Stomach (tissue), 19 donors: ENCODE measurements at places on chromosomes 3 and 15. TPM values are rescaled to one million over a fixed set of nuclear protein-coding genes. Genes with fewer than 3 reads are reported as not detected.

DNA sequence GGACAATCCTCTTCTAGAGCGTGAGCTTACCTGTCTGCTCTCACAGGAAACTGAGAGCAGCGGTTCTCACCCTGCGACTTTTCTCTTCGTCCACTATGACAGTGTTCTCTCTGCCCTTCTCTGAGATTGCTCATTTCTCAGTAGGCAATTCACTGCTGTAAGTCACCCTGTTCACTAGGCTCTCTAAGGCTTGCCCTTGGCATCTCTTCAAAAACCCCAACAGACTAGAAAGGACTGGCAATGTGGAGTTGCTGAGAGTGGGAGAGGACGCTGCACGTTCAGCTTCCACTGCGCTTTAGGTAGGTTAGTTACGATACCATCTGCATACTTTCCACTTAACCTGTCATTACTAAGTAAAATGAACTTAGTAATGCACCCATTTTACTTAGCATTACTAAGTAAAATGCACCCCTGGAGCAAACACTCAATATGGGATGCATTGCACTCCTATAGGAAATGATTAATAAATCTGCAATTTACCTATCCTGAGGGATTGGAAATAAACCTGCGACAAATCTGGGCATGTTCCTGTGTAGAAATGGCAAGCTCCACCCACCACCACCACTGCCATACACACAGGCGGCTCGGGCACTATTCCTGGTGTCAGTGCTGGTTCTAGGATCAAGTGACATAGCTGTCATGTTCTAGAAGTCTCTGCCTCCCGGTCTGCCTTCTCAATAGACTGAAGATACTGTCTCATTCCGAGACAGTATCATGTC, 21.4 kb downstream of the XPC start:
- DNase-seq = no peak
- no peaks in the 10 kb centered on the region for H3K4me1 ChIP-seq
- H3K4me3 ChIP-seq = no peak overlapping the region
- H3K27me3 ChIP-seq = no peaks in the 10 kb centered on the region
- H3K27ac ChIP-seq = no peak overlapping the region

MESP2 gene
- total RNA-seq = not detected

C3orf62 gene
- total RNA-seq = 32.7 TPM

DNA sequence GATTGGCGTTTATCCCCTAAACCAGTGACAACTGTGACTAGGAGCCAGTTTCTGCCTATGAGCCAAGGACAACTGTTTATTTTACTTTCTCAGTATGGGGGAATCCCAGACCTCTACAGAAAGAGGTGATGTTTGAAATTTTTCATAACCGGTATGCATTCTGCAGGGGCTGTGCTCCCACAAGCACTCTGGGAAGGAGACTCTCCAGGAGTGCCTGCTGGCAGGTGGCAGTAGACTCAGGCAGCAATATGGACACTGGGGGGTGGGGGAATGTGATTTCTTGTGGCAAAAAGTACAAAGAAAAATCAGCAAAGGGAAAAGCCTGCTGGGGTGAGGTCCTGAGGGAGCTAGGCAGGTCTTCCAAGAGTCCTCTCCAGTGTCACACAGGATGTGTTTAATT, 5.9 kb downstream of the TGM4 start:
- H3K36me3 ChIP-seq = no peaks in the 10 kb centered on the region
- no peaks in the 10 kb centered on the region for H3K27me3 ChIP-seq
- H3K4me3 ChIP-seq = no peak overlapping the region
- DNase-seq = no peak
- no peak overlapping the region for H3K27ac ChIP-seq

DNA sequence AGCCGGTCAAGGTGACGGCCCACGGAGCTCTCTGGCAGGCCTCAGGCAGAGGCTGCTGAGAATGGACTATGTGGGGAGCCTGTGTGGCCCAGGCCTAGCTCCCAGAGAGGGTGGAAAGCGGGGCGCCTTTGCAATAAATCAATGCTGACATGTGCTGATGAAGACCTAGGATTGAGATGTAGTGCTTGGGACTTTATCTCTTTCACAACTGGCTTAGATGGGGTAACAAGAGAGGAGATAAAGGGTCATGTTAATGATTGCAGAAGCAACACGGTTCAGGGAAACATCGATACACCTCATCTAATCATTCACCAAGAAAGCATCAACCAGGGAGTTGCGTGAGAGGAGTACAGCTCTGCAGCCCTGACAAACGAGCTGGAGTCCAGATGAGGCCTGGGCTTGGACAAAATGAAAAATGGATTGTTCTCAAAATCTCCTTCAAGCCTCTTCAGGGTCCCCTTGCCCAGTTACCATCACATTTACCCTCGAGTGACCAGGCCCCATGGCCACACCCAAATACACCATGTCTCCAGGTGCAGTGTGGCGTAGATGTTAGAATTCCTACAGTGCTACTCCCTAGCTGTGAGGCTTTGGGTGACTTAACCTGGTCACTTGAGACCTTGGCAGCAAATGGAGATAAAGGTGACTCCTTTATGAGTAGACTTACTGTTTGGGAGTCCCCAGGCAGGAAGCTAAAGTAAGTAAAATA, 146.4 kb upstream of the LIPC start:
- no peak overlapping the region for H3K4me3 ChIP-seq
- H3K27me3 ChIP-seq = no peaks in the 10 kb centered on the region
- no peaks in the 10 kb centered on the region for H3K4me1 ChIP-seq
- DNase-seq = no peak
- no peaks in the 10 kb centered on the region for H3K36me3 ChIP-seq
- no peak overlapping the region for H3K27ac ChIP-seq

CCDC54 gene
- total RNA-seq = not detected

ADGRG7 gene
- total RNA-seq = not detected

GRCh38 chr15:44216958-44217357, 21.9 kb upstream of the FRMD5 start:
- no peak overlapping the region for H3K4me3 ChIP-seq
- no peaks in the 10 kb centered on the region for H3K36me3 ChIP-seq
- no peaks in the 10 kb centered on the region for H3K27me3 ChIP-seq
- H3K27ac ChIP-seq = no peak overlapping the region
- DNase-seq = no peak

UROC1 gene
- not detected for total RNA-seq

DNA sequence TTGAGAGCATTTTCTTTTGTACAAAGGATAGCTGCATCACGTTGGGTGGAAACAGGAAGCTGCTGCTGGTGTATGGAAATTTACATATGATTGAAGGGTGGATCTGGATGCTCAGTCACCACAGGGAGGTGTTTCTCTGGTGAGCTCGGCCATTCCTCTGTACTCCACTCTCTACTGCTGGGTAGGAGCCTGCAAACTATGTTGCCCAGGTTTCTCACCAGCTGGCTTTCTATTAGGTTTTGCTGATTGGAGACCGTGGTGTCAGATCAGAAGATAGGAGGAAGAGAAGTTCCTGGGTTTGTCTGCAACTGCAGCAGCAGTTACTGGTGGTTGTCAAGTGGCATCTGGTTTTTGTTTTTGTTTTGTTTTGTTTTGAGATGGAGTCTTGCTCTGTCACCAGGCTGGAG, 61.7 kb downstream of the TAMM41 start:
- no peak for DNase-seq
- H3K27me3 ChIP-seq = no peaks in the 10 kb centered on the region
- no peak overlapping the region for H3K4me3 ChIP-seq
- peaks cover 15% of the 10 kb centered on the region for H3K36me3 ChIP-seq
- no peak overlapping the region for H3K27ac ChIP-seq

- no peaks in the 10 kb centered on the region for H3K4me1 ChIP-seq
- no peak for DNase-seq
- H3K27me3 ChIP-seq = peaks cover 5% of the 10 kb centered on the region
- no peaks in the 10 kb centered on the region for H3K36me3 ChIP-seq
- H3K27ac ChIP-seq = no peak overlapping the region
- no peak overlapping the region for H3K4me3 ChIP-seq
These were observed 34.0 kb upstream of the TRPM1 start for GRCh38 chr15:31135523-31135922.

GRCh38 chr3:8266730-8267131, 234.9 kb upstream of the LMCD1 start:
- H3K4me1 ChIP-seq = no peaks in the 10 kb centered on the region
- no peaks in the 10 kb centered on the region for H3K36me3 ChIP-seq

TTLL13 gene
- total RNA-seq = not detected

DNA sequence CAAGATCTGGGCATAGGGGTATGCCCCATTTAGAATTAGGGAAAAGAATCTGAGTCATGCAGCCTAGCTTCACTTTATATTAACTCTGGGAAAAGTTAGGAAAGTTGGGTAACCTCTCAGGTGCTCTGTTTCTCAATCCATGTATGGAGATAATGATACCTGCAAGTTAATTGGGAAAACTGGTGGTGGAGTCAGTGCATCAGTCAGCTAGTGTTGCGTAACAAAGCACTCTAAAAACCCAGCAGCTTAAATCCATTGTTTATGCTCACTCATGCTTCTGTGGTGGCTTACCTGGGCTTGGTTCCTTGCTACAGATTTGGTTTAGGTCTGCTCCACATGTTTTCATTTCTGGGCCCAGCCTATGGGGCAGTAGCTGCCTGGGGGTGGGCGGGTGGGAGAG, 91.0 kb downstream of the SMAD3 start:
- H3K4me1 ChIP-seq = peaks cover 10% of the 10 kb centered on the region
- DNase-seq = no peak
- H3K4me3 ChIP-seq = no peak overlapping the region
- H3K27ac ChIP-seq = no peak overlapping the region
- H3K27me3 ChIP-seq = no peaks in the 10 kb centered on the region

RTP3 gene
- not detected for total RNA-seq

- H3K36me3 ChIP-seq = no peaks in the 10 kb centered on the region
- DNase-seq = no peak
- no peaks in the 10 kb centered on the region for H3K27me3 ChIP-seq
- no peak overlapping the region for H3K27ac ChIP-seq
- H3K4me3 ChIP-seq = no peak overlapping the region
- no peaks in the 10 kb centered on the region for H3K4me1 ChIP-seq
These were observed 32.8 kb upstream of the TF start for GRCh38 chr3:133713347-133713746.

GRCh38 chr3:188041193-188041592, 112.8 kb upstream of the LPP start:
- no peaks in the 10 kb centered on the region for H3K27me3 ChIP-seq
- peaks cover 10% of the 10 kb centered on the region for H3K4me1 ChIP-seq

ROPN1 gene
- not detected for total RNA-seq

DNA sequence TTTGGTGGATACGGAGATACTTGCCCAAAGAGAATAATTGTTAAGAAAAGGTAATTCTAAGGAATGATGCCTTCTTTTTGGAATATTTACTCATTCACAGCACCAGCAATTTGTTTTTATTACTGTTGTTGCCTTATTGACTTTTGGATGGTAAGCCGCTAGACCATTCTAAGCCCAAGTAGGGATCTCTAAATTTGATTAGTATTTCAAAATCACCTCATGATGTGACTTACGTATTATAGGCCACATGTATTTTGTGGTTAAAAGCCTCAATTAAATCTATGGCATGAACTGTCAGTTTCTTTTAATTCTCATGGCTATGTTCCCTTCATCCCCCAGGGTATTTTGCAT, 94.1 kb downstream of the PLCL2 start:
- no peaks in the 10 kb centered on the region for H3K27me3 ChIP-seq
- no peaks in the 10 kb centered on the region for H3K4me1 ChIP-seq
- H3K4me3 ChIP-seq = no peak overlapping the region
- no peak overlapping the region for H3K27ac ChIP-seq
- no peaks in the 10 kb centered on the region for H3K36me3 ChIP-seq

DNA sequence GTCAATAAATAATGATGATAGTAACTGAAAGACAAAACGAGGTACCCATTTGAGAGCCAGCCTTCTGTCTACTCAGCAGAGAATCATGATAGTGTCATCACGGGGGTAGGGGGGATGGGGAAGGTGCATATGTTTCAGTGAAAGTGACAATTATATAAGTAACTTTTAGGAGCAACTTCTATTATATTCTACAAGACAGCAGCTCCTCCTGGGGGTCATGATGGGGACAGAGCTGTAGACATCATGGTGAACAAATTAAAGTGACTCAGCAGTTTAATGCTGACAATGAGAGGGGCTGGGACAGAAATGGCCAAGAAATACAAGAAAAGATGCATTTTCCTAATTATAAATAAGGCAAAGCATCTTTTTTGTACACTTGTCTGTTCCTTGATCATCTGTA, 11.8 kb downstream of the CAPN3 start:
- no peaks in the 10 kb centered on the region for H3K36me3 ChIP-seq
- H3K27ac ChIP-seq = no peak overlapping the region
- H3K27me3 ChIP-seq = no peaks in the 10 kb centered on the region
- no peaks in the 10 kb centered on the region for H3K4me1 ChIP-seq

- H3K4me3 ChIP-seq = no peak overlapping the region
- no peak for DNase-seq
- H3K27me3 ChIP-seq = no peaks in the 10 kb centered on the region
- peaks cover 5% of the 10 kb centered on the region for H3K4me1 ChIP-seq
- no peaks in the 10 kb centered on the region for H3K36me3 ChIP-seq
These were observed 328.6 kb upstream of the PROK2 start for GRCh38 chr3:72113564-72113963.

GRCh38 chr3:108461661-108462111, 48.7 kb downstream of the MYH15 start:
- H3K4me3 ChIP-seq = no peak overlapping the region
- no peaks in the 10 kb centered on the region for H3K36me3 ChIP-seq
- H3K4me1 ChIP-seq = no peaks in the 10 kb centered on the region
- no peaks in the 10 kb centered on the region for H3K27me3 ChIP-seq
- DNase-seq = peak; percentile 54

DNA sequence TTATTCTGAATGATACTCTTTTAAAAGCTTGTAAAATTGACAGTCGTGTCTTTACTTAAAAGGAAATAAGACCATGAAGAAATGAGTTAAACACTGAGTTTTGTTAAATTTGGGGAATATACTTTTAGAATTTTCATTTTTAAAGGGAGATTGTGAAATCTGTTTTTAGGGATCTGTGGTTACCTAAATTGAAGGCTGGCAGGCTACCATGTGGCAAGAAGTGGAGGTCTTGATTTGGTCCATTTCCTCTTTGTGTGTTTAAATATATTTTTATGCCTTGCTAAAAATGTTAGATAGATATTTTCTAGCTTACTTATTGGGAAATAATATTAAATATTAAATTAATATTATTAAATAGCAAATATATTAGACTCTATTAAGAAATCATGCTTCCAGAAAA, 36.6 kb upstream of the SLC22A13 start:
- no peak overlapping the region for H3K4me3 ChIP-seq
- H3K27ac ChIP-seq = no peak overlapping the region
- peaks cover 72% of the 10 kb centered on the region for H3K36me3 ChIP-seq
- no peak for DNase-seq
- no peaks in the 10 kb centered on the region for H3K4me1 ChIP-seq

DNA sequence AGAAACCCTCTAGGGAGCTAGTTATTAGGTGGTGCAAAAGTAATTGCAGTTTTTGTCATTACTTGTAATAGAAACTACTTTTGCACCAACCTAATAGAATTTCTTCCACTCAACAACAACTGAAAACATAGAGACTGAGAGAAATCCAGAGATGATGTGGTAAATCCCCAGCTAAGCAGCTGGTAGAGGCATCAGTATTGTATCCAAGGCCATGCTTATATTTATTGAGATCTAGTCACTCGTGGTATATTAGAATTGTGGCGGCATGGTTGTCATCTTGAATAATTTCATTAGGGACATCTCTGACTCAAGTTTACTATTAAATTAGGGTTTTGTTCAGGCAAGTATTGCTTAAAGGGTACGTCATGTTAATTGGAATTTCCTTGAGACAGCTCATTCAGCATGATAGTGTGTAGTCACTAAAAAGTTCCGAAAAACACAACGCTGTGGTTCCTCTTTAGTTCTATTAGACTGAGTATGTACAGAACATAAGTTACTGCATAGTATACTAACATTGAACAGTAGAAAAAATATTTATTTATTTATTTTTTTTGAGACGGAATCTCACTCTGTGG, 35.3 kb downstream of the PAK2 start:
- no peaks in the 10 kb centered on the region for H3K27me3 ChIP-seq
- no peak overlapping the region for H3K27ac ChIP-seq
- H3K4me1 ChIP-seq = peaks cover 17% of the 10 kb centered on the region
- no peak for DNase-seq

PLIN1 gene
- 3.8 TPM for total RNA-seq
